RPMI8226 (cell line): ENCODE measurements at places on chromosomes 6 and 20.

- DNase-seq: no peak
These were observed 28.5 kb downstream of the BCL2L1 start for GRCh38 chr20:31693987-31694661.

DNA sequence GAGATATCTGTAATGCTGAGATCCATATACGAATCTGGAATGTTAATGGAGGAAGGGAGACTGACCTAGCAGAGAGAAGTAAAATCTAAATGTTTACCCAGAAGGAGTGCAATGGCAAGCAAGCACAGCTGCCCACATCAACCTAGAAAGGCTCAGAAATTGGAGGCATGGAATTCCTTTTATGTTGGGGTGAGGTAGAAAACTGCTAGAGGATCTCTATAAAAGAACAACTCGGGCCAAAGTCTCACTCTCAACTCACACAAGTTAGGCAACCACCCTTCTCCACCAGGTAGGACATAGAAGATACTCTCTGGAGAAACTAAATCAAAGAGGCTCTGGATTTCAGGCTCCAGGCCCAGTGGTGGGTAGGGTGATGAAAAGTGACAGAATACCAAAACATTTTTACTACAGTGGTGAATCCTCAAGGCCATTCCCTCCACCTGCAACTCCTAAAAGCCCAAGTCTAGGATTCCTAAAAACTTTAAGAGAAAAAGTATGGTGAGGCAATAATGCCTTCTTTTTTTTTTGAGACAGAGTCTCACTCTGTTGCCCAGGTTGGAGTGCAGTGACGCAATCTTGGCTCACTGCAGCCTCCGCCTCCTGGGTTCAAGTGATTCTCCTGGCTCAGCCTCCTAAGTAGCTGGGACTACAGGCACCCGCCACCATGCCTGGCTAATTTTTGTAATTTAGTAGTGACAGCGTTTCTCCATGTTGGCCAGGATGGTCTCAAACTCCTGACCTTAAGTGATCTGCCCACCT lies 9.5 kb upstream of the ADGRG6 start:
- DNase-seq: no peak

- DNase-seq: no peak
These were observed 30.9 kb downstream of the MKKS start for GRCh38 chr20:10402938-10403608.

DNA sequence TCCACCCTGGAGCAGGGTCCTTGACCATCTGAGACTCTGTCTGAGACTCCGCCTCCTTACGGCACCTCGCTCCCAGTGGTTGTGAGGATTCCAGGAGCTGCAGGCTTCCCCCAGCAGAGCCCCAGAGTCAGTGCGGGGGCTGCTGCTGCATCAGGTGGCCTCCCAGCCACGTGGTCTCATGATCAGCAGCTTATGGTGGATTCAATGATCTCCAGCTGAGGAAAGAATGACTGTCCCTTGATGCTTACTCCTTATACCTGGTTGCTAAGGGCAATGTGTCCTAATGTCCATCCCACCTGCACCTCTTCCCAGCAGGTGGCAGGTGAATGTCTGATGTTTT lies 40.0 kb downstream of the SLC22A1 start:
- no peak for DNase-seq

- DNase-seq: no peak
These were observed 326.7 kb upstream of the JARID2 start for GRCh38 chr6:14919038-14919670.

DNA sequence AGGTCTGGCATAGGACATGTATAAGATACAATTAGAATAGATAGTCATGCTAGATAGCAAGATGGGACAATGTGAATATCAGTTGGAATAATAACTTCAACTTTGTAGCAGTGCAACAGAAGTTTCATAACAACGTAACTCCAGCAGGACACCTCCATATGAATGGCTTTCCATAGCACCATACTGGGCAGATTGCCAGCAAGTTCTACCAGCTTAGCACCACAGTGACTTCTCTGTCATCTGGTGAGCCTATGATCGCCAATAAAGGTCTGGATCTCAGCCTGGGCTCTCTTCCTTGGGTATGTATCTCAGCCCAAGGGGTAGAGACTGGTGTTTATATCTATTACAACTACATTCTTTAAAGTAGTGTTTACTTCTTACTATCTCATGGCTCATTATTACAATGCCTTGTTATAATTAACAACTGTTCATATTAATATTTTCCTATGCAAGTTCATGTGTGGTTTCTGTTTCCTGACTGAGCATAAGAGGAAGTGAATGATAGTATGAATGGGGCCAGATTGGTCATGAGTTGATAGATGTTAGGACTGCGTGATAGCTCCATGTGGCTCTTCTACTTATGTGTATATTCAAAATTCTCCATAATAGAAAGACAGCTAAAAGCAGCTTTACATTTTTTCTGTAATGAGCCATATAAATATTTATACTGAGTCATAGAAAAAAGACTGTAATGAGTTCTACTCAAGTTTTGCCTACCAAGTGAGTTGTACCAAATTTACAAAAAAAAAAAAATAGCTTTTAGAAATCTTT lies 22.9 kb downstream of the HTR1B start:
- peak; percentile 10 for DNase-seq

- DNase-seq: peak; percentile 45
These were observed at the start of gene HLA-DPA1 for GRCh38 chr6:33073431-33073871. HLA-DPA1 (minus strand) TSS chr6:33073649.

- no peak for DNase-seq
These were observed 438.1 kb downstream of the BCKDHB start for GRCh38 chr6:80544555-80544954.

DNA sequence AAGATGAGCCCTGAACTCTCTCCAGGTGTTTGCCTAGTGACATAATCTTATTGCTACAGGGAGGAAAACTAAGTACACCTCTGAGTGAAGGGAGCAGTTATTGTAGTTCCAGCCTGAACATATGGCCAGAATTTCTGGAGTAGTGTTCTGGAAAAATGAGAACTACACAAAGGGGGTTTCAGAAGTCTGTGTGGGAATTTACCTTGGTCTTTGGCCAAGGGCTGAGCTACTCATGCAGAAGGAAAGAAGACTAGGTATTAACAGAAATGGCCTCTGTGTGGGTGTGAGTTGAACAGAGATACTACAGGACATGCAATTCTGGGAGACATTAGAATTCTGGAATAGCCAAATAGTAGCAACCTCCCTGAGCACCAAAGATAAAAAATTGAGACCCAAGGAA lies 1009.7 kb upstream of the GJE1 start:
- DNase-seq: no peak

- DNase-seq: no peak
These were observed 548 bp upstream of the TMEM74B start for GRCh38 chr20:1185316-1185741.

DNA sequence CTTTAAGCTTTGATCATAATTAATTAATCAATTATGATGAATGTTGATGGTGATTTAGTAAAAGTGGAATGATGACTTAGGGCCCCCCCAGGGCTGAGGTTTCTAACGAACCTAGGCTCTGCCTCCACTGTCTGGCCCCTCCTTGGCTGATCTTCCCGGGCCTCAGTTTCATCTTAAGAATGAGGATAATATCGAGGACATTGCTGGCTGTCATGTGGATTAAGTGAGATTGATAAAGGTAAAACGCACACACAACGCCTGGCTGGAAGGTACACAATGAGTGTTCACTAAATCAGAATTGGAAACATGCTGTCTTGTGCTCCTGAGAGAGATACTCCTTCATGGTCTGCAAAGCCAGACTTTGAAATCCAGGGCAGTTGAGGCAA lies 5.3 kb upstream of the SULF2 start:
- no peak for DNase-seq

DNA sequence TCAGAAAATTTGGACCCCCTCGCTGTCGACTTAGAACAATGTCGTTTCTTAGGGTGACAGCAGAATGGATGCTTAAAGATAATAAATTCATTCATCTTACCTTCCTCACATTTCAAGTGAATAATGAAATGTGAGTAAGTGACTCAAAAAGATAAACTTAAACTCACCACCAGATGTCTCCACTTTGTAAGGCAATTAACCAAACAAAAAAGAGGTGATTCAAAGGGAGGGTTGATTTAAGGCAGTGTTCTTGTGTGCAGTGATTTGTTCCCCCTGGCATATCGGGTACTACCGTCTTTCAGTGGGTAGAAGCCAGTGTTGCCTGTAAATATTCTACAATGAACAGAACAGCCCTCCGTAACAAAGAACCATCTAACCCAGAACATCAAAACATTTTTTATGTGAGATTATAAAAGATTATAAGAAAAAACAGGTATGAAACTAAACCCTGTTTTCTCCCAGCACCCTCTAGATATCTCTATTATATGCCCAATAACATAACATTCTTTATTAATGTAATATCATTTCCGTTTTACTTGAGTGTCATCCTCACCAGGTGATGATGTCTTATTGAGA lies 589.7 kb downstream of the CBLN4 start:
- peak; percentile 15 for DNase-seq

GRCh38 chr20:8853805-8854338 lies 215.0 kb upstream of the PLCB4 start:
- peak; percentile 65 for DNase-seq

DNA sequence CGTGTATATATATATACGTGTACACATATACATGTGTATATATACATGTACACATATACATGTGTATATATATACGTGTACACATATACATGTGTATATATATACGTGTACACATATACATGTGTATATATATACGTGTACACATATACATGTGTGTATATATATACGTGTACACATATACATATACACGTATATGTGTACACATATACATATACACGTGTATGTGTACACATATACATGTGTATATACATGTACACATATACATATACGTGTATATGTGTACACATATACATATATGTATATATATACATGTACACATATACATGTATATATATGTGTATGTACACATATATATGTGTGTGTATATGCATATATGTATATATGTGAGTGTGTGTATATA lies 317.2 kb downstream of the LAMA2 start:
- no peak for DNase-seq

DNA sequence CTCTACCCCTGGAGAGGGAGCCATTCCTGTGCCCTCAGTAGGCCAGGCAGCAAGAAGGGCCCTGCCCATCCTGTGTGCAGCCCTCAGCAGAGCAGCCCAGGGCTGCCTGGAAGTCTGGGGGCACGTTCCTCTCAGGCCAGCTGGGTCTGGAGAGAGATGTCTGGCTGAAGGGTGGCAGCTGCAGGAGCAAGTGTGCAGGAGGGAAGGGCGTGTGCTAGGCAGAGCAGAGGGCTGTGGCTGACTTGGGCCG lies 62.7 kb downstream of the NOL4L start:
- DNase-seq: no peak

GRCh38 chr20:34581341-34582184 lies 23.0 kb downstream of the MAP1LC3A start:
- peak; percentile 21 for DNase-seq

DNA sequence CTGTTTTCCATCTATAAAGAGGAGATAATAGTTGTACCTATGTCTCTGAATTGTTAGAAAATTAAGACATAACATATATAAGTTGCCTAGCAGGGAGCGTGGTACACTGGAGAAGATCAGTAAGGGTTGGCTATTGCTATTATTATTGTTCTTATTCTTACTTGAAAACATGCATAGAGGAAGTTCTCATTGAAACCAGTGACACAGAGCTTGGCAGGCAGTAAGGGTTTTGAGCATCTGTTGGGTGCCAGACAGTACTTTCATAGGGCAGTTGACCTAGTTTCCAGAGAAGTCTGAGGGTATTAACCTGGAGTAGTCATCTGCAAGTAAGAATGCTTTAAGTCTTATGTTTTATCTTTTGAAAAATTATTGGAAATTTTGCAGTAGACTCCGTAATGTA lies 13.3 kb upstream of the SGK1 start:
- DNase-seq: no peak

DNA sequence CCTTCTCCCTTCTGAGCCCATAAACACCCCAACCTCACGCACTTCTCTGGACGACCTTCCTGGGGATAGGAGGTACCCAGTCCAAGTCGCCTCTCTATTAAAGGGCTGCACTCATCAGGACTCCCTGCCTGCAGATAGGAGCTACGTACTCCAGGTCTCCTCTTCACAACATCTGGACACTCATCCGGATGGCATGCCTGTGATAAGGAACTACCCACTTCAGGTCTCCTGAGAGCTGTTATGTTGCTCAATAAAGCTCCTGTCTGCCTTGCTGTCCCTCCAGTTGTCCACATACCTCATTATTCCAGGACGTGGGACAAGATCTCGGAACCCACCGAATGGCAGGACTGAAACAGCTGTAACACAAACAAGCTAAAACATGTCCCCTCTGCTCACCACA lies 548.0 kb downstream of the TBC1D32 start:
- no peak for DNase-seq

- peak; percentile 64 for DNase-seq
These were observed 50.5 kb upstream of the PAK5 start for GRCh38 chr20:9889270-9889981.

GRCh38 chr20:41467220-41467619 lies 100.6 kb upstream of the EMILIN3 start:
- DNase-seq: no peak

DNA sequence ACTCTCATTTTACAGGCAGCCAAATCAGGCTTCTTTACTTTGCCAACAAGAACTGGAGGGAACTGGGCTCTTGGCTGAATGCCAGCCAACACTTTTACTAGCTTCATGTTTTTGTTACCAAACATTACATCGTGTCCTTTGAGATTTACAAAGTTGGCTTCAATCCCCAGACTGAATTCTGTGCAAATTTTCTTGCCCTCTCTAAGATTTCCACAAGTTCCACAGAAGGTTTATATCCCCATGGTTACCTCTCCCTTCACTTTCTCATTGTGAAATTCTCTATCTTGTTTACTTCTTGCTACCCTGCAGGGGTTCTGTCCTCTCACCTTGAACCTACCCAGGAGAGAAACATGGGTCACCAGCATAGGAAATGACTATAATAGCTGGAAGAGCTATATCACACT lies 37.6 kb upstream of the PLCB1 start:
- DNase-seq: peak; percentile 32

DNA sequence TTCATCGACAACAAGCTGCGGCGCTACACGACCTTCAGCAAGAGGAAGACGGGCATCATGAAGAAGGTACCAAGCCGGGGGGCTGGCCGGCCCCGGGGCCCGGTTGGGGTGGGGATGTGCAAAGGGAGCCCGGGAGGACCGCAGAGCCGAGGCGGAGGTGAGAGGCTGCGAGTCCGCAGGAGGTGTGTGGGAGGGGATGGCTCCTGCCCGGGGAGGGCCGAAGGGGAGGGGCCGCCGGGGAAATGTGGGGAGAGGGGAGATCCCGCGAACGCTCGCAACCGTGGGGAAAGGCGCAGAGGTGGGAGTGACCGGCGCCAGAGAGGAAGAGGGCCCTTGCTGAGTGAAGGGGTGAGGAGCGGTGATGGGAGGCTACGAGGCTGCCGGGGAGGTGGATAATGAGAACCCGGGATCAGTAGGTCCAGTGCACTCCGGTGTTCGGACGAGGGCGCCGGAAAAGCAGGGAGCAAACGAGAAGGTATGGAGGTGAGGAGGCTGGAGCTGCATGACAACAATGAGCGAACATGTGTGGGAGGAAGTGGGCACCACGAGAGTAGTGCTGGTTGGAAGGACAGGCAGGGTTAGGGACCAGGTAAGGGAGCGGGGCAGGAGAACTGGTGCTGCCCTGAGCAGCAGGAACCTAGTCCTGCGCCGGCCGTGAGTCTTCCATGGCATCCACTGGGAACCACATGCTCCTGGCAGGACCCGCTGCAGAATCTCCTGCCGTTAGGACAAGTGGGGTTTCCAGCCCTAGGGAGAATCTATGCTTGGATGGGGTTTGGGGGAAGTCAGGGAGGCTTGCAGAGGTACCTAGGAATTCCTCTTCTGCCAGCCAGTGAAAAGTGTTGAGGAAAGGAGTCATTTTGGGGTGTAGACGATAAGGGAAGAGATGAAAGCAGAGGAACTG lies 1.3 kb downstream of the SRF start:
- DNase-seq: peak; percentile 26
